ENCODE measurements at places on chromosomes 3 and 15.

GRCh38 chr3:171175741-171176234, 149.3 kb upstream of the SLC2A2 start:
- no peak for DNase-seq

DNA sequence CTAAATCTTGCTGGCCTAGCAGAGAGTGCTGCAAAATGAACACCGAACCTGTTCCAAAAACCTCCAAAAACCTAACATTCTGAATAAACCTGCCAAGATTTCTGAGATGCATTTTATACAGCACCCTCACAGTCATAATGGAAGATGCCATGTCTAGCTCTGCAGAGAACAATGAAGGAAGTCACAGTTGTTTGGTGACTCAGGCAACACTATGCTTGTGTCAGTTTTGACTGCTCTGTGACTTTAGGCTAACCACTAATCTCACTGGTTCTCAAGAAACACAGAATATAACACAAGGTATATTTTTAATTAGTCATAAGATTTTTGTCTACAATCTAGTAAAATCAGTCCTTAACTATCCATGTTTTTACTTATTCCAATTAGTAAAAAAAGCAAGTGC, 606.6 kb downstream of the TBL1XR1 start:
- no peak for DNase-seq

GRCh38 chr3:149468504-149469212, 5.8 kb upstream of the TM4SF4 start:
- DNase-seq, result no peak

DNA sequence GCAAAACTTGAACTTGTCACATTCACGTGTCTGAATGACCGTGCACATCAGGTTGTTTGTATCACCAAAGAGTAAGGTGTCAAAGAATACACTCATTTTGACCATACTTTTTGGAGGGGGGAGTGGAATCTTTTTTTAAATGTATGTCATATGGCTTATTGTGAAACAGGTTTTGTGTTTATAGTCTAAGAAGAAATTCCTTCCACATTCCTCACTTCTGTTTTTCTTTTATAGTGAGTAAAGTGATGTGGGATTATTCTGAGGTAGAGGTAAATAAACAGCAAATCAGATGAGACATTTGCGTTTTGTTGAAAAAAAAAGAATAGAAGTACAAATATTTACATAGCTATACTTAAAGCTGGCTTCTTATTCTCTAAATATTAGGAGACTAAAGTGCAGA, 33.0 kb downstream of the SRP14 start:
- DNase-seq, result no peak

All from T-helper 9 cell (primary cell).